Brain microvascular endothelial cell (primary cell): ENCODE measurements at places on chromosomes 1 and 21.

DNA sequence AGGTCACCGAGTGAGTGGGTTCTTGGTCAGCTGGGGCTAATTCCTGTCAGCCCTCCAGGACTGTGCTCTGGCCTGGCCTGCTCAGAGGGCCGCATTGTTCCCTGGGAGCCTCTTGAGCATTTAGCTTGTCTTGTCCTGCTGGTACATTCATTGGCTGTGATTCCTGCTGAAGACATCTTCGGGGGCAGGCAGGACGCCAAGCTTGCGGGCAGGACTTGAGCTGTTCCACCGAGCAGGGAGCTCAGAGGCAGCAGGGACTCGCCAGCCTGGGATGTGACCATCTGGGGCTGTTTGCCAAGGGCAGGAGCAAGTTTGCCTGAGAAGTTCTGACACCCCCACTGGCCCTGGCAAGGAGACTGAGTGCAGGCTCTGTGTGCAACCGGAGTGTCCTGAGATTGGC lies 7.0 kb upstream of the SLC26A9 start:
- peak; percentile 9 for DNase-seq

GRCh38 chr1:6245869-6246496 lies 2.0 kb downstream of the HES3 start:
- DNase-seq: no peak

GRCh38 chr1:165845992-165846748 lies 18.8 kb downstream of the UCK2 start:
- no peak for DNase-seq

DNA sequence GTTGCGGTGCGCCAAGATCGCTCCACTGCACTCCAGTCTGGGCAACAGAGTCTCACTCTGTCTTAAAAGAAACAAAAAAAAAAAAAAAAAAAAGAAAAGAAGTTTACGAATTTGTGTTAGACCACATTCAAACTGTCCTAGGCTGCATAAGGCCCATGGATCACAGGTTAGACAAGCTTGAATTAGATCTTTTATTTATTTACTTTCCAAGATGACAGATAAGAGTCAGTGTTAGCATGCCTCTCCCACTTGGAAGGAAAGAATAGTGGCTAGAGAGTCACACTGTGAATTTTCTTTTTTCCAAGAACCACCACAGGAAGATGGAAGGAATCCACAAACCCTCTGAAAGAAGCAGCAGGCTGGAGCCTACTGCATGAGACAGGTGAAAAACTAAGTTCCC lies 29.3 kb downstream of the NSL1 start:
- no peak for DNase-seq

- no peak for DNase-seq
These were observed 217.0 kb downstream of the S1PR1 start for GRCh38 chr1:101453844-101454243.

DNA sequence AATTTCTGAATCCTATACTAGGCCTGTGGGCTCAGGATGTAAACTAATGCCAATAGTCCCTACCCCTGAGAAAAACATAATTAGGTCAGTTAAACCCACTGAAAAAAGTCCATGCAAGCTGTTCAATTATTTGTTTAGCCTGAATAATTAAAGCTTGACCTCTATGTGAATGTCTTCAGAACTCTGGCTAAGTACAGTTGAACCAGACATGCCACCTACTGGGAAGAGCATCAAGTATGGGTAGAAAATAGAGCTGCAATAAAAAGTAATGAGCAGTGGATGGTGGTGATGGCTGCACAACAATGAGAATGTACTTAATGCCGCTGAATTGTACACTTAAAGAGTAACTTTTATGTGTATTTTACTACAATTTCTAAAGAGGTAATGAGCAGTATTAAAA lies 23.6 kb upstream of the SLC19A2 start:
- DNase-seq: no peak

DNA sequence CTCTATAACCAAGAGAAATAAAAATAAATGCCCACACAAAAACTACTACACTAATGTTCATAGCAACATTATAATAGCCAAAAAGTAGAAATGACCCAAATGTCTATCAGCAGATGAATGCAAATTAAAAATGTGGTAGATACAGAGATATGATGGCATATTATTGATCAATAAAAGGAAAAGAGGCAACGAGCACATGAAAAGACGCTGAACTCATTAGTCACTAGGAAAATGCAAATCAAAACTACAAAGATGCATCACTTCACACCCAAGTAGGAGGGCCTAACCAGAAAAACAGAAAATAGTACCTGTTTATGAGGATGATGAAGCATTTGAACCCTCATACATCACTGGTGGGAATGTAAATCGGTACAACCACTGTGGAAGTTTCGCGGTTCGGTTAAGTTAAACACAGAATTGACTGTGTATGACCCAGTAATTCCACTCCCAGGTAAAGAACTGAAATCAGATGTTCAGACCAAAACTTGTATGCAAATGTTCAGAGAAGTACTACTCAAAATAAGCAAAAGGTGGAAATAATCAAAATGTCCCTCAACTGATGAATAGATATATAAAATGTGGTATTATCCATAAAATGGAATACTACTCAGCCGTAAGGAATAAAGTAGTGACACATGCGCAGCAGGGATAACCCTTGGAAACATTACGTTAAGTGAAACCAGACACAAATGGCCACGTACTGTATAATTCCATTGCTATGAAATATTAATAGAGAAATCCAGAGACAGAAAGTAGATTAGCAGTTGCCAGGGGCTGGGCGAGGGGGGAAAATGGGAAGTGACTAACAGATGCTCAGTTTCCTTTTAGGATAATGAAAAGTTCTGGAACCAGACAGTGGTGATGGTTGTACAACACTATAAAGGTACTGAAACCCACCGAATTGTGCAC lies 3.1 kb downstream of the USP48 start:
- no peak for DNase-seq

- DNase-seq: no peak
These were observed 83.2 kb downstream of the HIVEP3 start for GRCh38 chr1:41835485-41835884.

GRCh38 chr1:4170548-4171340 lies 270.7 kb upstream of the C1orf174 start:
- no peak for DNase-seq

- no peak for DNase-seq
These were observed 124.0 kb downstream of the SYT2 start for GRCh38 chr1:202586018-202586821.

DNA sequence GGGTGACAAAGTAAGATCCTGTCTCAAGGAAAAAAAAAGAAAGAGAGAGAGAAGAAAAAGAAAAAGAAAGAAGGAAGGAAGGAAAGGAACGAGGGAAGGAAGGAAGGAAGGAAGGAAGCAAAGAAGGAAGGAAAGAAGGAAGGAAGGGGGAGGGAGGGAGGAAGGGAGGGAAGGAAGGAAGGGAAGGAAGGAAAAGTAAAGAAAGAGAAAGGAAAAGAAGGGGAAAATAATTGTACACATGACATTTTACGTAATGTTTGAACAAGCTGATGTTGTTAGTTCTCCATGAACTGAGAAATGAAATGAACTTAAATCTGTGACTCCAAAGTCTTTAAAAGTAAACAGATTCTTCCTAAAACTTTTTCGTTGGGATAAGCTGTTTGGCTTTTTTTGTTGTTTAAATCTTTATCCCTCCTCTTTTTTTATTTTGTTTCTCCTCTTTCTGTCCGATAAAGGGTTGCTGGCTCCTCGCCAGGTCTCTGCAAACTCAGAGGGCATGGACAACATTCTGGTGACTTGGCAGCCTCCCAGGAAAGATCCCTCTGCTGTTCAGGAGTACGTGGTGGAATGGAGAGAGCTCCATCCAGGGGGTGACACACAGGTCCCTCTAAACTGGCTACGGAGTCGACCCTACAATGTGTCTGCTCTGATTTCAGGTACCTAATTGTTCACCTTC lies 59.8 kb downstream of the IL12RB2 start:
- DNase-seq: peak; percentile 43

DNA sequence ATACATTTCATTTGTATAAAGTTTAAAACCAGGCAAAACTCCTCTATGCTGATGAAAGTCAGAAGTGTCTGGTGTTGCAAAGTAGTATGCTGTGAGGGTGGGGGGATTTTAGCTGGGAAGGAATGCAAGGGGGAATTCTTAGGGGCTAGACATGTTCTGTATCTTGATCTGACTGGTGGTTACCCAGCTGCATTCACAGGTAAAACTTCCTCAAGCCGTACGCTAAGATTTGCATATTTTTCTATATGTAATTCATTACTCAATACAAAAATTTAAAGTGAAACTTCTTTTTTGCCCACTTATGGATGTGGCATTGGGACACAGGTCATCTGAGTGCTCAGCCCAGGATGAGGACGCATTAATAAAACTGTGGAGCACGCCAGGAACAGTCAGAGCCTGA lies 323.3 kb downstream of the PAPPA2 start:
- no peak for DNase-seq

DNA sequence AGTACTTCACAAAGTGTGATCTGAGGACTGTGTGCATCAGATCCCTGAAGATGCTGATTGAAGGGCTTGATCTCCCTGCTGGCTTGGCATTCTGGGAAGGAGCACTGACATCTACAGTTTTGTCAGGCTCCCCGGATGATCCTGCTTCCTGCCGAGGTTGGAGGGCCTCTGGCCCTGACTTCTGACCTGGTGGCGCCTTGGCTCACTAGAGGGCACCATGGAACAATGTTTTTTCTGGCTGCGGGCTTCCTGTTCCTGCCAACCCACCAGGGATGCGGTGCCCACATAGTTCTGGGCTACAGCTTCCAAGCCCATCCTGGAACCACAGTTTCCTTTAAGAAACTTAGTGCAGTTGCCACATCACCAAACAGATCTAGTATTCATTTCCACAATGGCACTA lies 38.8 kb upstream of the RASAL2 start:
- DNase-seq: no peak

GRCh38 chr1:98388441-98388840 lies 273.1 kb upstream of the SNX7 start:
- DNase-seq: peak; percentile 78

DNA sequence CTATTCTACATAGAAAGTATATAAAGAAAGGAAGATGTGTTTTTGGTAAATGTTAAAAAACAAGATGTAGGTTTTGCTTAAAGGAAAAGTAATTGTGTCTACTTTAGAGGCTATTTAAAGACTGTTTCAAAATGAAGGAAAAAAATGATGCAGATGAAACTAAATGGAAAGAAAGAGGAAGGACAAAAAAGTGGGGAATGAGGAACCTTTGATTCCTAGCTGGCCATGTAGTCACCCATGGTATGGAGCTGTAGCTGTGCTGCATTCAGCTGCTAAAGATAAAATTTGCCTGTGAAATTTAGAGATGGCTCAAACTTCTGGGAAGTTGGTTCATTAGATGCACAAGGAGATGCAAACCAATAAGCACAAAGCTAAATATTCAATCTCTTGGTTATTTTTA lies 86.8 kb upstream of the SERBP1 start:
- DNase-seq: no peak

GRCh38 chr21:44518686-44519085 lies 21.3 kb downstream of the KRTAP10-1 start:
- no peak for DNase-seq

GRCh38 chr1:228927946-228928898 lies 192.9 kb downstream of the RHOU start:
- DNase-seq: no peak

GRCh38 chr1:229025576-229025975 lies 245.3 kb upstream of the RAB4A start:
- DNase-seq: no peak

GRCh38 chr1:20494609-20495311 lies 8.8 kb upstream of the CAMK2N1 start:
- peak; percentile 77 for DNase-seq

DNA sequence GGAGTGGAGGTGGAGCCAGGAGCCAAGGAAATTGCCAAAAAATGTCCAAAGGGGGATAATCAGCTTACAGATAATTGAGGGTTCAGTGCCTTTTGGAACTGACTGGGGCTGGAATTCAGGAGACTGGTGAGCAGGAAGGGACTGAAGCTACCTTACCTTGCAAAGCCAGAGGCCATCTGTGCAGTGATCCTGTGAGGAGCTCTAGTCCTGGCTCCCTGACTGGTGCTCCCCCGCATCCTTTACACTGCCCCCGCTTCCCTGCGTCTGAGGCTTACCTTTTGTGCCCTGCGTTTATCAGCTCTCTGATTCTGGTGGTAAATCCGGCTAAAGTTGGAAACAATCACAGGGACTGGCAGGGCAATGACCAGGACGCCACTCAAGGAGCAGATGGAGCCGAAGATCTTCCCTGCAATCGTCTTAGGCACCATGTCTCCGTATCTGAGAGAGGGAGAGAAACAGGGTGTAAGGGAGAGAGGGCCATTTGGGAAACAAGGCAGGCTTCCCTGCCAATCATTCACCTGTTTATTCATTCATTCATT lies 31.0 kb downstream of the DDX20 start:
- no peak for DNase-seq

GRCh38 chr1:118337346-118337745 lies 152.3 kb upstream of the SPAG17 start:
- no peak for DNase-seq

- DNase-seq: no peak
These were observed 206.0 kb downstream of the LYPLAL1 start for GRCh38 chr1:219379691-219380090.

- DNase-seq: peak; percentile 55
These were observed 407.8 kb upstream of the DAB1 start for GRCh38 chr1:57831624-57832023.

- DNase-seq: no peak
These were observed 288.3 kb downstream of the TGFB2 start for GRCh38 chr1:218633238-218633988.

GRCh38 chr1:17141441-17142197 lies 22.4 kb upstream of the PADI2 start:
- no peak for DNase-seq

DNA sequence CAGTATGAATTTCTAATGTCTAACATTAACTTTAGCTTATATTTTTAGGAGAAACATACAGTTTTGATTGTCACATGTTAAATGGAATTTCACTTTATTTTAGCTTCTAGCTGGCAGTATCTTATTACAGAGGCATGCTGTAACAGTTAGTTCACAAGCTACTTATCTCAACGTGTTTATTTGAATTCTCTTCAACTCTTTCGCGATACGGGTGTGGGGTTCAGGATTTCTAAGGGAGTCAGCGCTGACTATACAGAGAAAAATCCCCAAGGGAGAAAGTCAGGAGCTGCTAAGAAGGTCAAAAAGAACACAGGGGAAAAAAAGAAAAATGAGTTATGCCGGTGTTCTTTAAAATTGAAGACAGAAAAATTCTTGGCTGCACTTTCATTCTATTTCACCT lies 296.2 kb downstream of the VAV3 start:
- no peak for DNase-seq

GRCh38 chr1:50332941-50333594 lies 90.2 kb downstream of the DMRTA2 start:
- DNase-seq: peak; percentile 6
